ENCODE measurements at places on chromosomes 13 and 19. TPM values are rescaled to one million over a fixed set of nuclear protein-coding genes. Genes with fewer than 3 reads are reported as not detected.

CACNG7 gene
- polyA plus RNA-seq: 0.19 TPM

VRK3 gene
- 45.9 TPM for polyA plus RNA-seq

ZNF814 gene
- polyA plus RNA-seq: 32.4 TPM

PRR36 gene
- polyA plus RNA-seq: 6.2 TPM

MYO1F gene
- 5.1 TPM for polyA plus RNA-seq

CCDC169 gene
- 6.9 TPM for polyA plus RNA-seq

SCEL gene
- polyA plus RNA-seq: not detected

KISS1R gene
- 1.9 TPM for polyA plus RNA-seq

CGB1 gene
- polyA plus RNA-seq: not detected

LCP1 gene
- 2.0 TPM for polyA plus RNA-seq

CPB2 gene
- polyA plus RNA-seq: not detected

CYP4F2 gene
- polyA plus RNA-seq: not detected

ACP7 gene
- polyA plus RNA-seq: not detected

SLC46A3 gene
- polyA plus RNA-seq: 10.3 TPM

CD209 gene
- not detected for polyA plus RNA-seq

MYO16 gene
- 0.39 TPM for polyA plus RNA-seq

ITGBL1 gene
- not detected for polyA plus RNA-seq

PDX1 gene
- not detected for polyA plus RNA-seq

CELF5 gene
- polyA plus RNA-seq: 7.2 TPM

PINLYP gene
- polyA plus RNA-seq: 8.7 TPM

RYR1 gene
- 0.71 TPM for polyA plus RNA-seq

KIR2DL3 gene
- polyA plus RNA-seq: not detected

FFAR2 gene
- polyA plus RNA-seq: not detected

MTMR6 gene
- 12.0 TPM for polyA plus RNA-seq

WDR87 gene
- polyA plus RNA-seq: 0.17 TPM

ZNF417 gene
- polyA plus RNA-seq: 4.8 TPM

KIR3DL2 gene
- not detected for polyA plus RNA-seq

FBXO46 gene
- polyA plus RNA-seq: 39.3 TPM

ZNF177 gene
- polyA plus RNA-seq: 3.7 TPM

LPAR2 gene
- 56.6 TPM for polyA plus RNA-seq

KLF1 gene
- polyA plus RNA-seq: 1.4 TPM

ZGLP1 gene
- polyA plus RNA-seq: 12.2 TPM

SLC25A42 gene
- 28.7 TPM for polyA plus RNA-seq

B3GNT3 gene
- polyA plus RNA-seq: not detected

GPR42 gene
- not detected for polyA plus RNA-seq

IZUMO4 gene
- polyA plus RNA-seq: 4.9 TPM

ODAD3 gene
- polyA plus RNA-seq: 5.1 TPM

PCP2 gene
- polyA plus RNA-seq: 0.34 TPM

CNFN gene
- polyA plus RNA-seq: 7.1 TPM

CKM gene
- 441 TPM for polyA plus RNA-seq

PNMA8C gene
- not detected for polyA plus RNA-seq

GPR12 gene
- not detected for polyA plus RNA-seq

PPP2R1A gene
- 724 TPM for polyA plus RNA-seq

PTGIR gene
- polyA plus RNA-seq: not detected

SOX1 gene
- not detected for polyA plus RNA-seq

ADGRE2 gene
- polyA plus RNA-seq: not detected

MED29 gene
- polyA plus RNA-seq: 67.3 TPM

ZNF845 gene
- polyA plus RNA-seq: 4.4 TPM

SHISA7 gene
- polyA plus RNA-seq: not detected

SLC17A7 gene
- 1.2 TPM for polyA plus RNA-seq
